Nasal cavity respiratory epithelium epithelial cell of viscerocranial mucosa (primary cell): ENCODE measurements at places on chromosomes 6 and 20. TPM values are rescaled to one million over a fixed set of nuclear protein-coding genes. Genes with fewer than 3 reads are reported as not detected.

FAM217A gene
- total RNA-seq, result not detected in 2 replicates

CLDN20 gene
- total RNA-seq, result not detected in 2 replicates

TFAP2D gene
- not detected in 2 replicates for total RNA-seq

COL21A1 gene
- total RNA-seq, result 9.8 and 9.9 TPM in 2 replicates

OPRM1 gene
- total RNA-seq, result not detected in 2 replicates

SLPI gene
- total RNA-seq, result 458 and 1,147 TPM in 2 replicates

TMEM200A gene
- total RNA-seq, result under 0.01 and 0.07 TPM in 2 replicates

HLA-DQB1 gene
- not detected in 2 replicates for total RNA-seq

SULF2 gene
- 46.8 and 540 TPM in 2 replicates for total RNA-seq

WFDC12 gene
- 8.9 TPM in 1 of 2 replicates, not detected in the other for total RNA-seq

RIPPLY2 gene
- total RNA-seq, result 0.64 TPM in 1 of 2 replicates, not detected in the other

CST7 gene
- total RNA-seq, result not detected in 2 replicates

MCCD1 gene
- total RNA-seq, result not detected in 2 replicates

HCRTR2 gene
- total RNA-seq, result not detected in 2 replicates

PDYN gene
- not detected in 2 replicates for total RNA-seq

GCNT2 gene
- 16.7 and 28.7 TPM in 2 replicates for total RNA-seq

SLC22A16 gene
- not detected in 2 replicates for total RNA-seq

ZCCHC3 gene
- 10.3 and 15.7 TPM in 2 replicates for total RNA-seq

GJA1 gene
- total RNA-seq, result 101 and 212 TPM in 2 replicates

CTAGE9 gene
- not detected in 2 replicates for total RNA-seq

RIN2 gene
- total RNA-seq, result 27.7 and 96.9 TPM in 2 replicates
